ENCODE measurements at places on chromosomes 5 and 9. TPM values are rescaled to one million over a fixed set of nuclear protein-coding genes. Genes with fewer than 3 reads are reported as not detected.

The KIF4B gene
- total RNA-seq, result under 0.01 TPM

The SCAMP1 gene
- 49.4 TPM for total RNA-seq

The LURAP1L gene
- total RNA-seq, result 71.4 TPM

The CREBRF gene
- 25.4 TPM for total RNA-seq

The MYOZ3 gene
- total RNA-seq, result 0.14 TPM

Measured in smooth muscle cell of bladder (primary cell).